ENCODE measurements at places on chromosomes 5 and 9. TPM values are rescaled to one million over a fixed set of nuclear protein-coding genes. Genes with fewer than 3 reads are reported as not detected.
A peak's percentile ranks its signal among the peaks of the same experiment; 100 is the strongest.

Gene CA9
- 3.9 TPM for total RNA-seq

Gene ZNF462
- total RNA-seq = 8.8 TPM

Gene UBAP1
- 26.0 TPM for total RNA-seq

Gene ARHGEF37
- total RNA-seq = 13.4 TPM

Gene SAXO1
- total RNA-seq = 0.11 TPM

Gene BTNL3
- total RNA-seq = not detected

Gene OR1Q1
- not detected for total RNA-seq

Gene GRIN3A
- total RNA-seq = not detected

Gene GFI1B
- total RNA-seq = not detected

Gene LURAP1L
- total RNA-seq = 1.6 TPM

Gene LIFR
- total RNA-seq = 116 TPM

Gene ADAMTS16
- total RNA-seq = 1.6 TPM

DNA sequence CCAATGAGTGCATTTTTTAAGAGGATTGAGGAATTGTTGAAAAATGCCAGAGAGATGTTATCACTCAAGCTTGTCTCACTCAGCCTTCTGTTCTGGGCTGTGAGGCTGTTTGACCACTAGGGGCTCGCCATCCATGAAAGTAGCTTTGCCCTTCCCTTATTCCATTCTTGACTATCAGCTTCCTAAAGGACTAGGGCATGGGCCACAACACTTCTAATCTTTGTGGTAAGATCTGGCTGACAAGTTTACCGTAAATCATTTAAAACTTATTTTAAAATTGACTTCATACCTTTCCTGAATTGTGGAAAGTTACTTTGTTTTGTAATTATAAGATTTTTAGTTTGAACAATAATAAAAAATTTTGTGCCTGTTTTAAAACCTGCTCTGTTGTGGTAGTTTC lies 49.5 kb downstream of the TJP2 start:
- DNase-seq = no peak

DNA sequence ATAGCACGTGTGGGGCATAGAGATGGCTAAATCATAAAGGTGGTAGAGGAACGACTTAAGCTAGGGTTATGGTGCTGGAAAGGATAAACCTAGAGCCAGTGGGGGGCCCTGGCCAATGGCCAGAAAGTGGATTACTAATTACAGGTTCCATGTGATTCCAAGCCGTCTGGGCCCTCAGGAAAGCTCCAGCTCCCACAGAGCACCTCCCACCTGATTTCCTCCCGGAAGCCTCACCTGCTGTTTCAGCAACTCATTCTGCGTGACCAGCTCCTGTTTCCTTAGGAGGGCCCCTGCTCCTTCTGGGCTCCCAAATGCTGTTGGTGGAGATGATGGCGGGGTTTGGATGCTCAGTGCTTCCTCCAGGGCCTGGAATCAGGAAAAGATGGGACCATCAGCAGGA lies 16.2 kb downstream of the GPX3 start:
- DNase-seq = no peak

- DNase-seq = no peak
These were observed 27.6 kb downstream of the KIF4B start for GRCh38 chr5:155040984-155041653.

DNA sequence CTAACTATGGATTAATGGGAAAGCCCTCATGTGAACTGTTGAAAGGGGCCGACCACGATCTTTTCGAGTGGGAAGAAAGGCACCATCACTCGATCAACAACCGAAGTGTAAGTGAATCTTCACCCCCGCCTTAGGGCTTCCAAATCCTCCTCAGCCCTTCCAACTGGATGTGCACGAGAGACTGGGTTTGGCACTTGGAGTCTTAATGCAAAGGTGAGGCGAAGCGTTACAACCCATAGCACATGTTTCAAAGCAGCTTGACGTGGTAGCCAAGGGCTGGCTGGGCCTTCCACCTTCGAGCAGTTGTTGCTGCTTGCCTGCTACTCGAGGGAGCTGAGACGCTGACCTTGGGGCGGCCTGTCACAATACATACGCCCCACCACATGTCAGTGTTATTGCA lies 5.7 kb upstream of the LCN9 start:
- DNase-seq = no peak

DNA sequence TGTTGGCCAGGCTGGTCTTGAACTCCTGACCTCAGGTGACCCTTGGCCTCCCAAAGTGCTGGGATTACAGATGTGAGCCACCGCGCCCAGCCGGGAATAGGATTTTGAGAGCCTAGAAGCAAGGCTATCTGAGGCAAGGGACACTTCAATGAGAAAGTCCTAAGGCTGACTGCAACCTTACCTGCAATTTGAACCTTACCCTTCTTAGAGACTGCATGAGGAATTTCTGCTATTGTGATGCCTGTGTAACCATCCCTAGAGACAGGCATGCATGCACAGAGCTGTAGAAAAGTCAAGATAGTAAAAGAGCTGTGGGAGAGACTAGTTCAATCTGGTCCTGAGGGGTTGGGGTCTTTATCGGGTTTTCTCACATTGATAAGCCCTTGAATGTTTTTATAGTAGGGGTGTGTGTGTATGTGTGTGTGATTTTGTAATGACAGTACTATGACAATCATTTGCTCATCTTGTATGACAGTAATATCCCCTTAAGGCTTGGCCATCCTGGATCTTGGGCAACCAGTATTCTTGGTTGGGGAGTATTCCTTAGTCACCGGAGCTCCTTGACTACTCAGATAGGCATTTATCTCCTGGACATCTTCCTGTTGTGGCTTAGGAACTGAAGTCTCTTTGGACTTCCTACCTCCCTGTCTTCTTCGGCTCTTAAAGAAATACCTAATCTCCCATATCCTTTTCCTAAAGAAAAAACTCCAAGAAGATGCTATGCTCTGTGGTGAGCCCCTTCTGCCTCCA lies 11.2 kb downstream of the DNAJB5 start:
- DNase-seq = no peak

GRCh38 chr9:115213818-115214334 lies 95.9 kb upstream of the TNC start:
- DNase-seq = no peak

- DNase-seq = no peak
These were observed 67.1 kb downstream of the LHX2 start for GRCh38 chr9:124078641-124079040.

DNA sequence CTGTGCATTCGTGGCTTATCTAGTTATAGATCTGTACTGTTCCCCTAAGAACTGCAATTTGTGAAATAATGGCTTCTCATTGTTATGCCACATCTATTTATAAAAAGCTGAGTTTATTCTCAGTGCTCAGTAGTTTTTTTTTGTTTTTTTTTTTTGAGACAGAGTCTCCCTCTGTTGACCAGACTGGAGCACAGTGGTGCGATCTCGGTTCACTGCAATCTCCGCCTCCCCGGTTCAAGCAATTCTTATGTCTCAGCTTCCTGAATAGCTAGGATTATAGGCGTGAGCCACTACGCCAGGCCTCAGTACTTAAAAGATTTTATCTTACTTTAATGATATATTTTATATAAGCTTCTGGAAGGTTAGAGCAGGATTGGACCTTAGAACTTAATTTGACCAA lies 19.0 kb downstream of the SEC61B start:
- no peak for DNase-seq

GRCh38 chr5:164002628-164003027 lies 497.2 kb downstream of the MAT2B start:
- no peak for DNase-seq

DNA sequence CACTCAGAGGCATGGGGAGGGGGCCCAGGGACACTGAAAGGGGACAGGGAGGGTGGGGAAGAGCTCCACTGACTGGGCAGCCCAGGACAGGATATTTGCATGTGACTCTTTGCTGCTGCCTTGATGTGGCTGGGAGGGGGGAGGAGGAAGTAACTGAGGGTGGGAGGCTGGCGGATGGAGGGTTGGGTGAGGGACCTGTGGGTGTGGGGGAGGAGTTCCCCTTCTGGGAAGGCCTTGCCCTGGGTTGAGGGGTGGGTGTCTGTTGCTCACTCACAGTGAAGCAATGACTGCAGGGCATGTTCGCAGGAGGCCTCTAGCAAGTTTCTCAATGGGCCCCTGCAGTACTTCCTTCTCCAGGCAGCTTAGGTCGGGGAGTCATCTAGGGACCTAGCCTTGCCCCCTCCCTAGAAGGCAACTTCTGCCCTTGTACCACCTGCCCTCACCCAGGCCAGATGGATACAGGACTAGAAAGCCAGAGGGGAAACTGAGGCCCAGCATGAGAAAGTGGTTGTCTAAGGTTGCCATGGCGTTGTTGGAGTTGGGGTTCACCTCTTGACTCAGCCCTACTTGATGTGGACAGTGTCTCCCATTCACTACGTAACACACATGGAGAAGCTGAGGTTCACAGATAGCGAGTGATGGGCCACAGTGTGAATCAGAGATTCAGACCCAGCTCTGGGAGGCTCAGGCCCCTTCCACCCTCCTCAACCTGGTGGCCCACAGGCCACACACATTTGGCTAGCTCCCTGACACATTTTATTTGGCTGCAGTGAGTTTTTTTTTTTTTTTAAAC lies 3.0 kb downstream of the GRK6 start:
- peak; percentile 82 for DNase-seq

GRCh38 chr5:172493906-172494305 lies 39.6 kb upstream of the SH3PXD2B start:
- DNase-seq = no peak

DNA sequence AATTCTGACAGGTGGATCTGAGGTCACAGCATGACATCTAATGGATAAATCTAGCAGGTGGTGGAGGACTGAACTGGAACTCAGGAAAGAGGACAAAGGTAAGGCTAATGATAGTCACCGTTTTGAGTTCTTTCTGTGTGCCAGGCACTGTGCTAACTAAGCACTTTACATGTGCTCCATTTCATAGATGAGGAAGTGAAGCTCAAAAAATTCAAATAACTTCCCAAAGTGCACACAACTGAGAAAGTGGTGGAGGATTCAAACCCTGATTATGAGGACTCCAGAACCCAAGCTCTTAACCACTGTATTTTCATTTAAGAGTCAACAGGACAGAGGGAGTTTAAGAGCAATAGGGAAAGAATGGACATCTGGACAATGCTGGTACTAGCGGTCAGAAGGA lies 7.1 kb upstream of the DELE1 start:
- DNase-seq = no peak

- DNase-seq = no peak
These were observed 9.7 kb upstream of the HK3 start for GRCh38 chr5:176908675-176909368.

- no peak for DNase-seq
These were observed 251.5 kb upstream of the TNC start for GRCh38 chr9:115369322-115369957.

GRCh38 chr5:25516141-25516540 lies 871.4 kb upstream of the CDH10 start:
- DNase-seq = no peak

GRCh38 chr9:135372036-135372435 lies 107.5 kb upstream of the PPP1R26 start:
- DNase-seq = no peak

DNA sequence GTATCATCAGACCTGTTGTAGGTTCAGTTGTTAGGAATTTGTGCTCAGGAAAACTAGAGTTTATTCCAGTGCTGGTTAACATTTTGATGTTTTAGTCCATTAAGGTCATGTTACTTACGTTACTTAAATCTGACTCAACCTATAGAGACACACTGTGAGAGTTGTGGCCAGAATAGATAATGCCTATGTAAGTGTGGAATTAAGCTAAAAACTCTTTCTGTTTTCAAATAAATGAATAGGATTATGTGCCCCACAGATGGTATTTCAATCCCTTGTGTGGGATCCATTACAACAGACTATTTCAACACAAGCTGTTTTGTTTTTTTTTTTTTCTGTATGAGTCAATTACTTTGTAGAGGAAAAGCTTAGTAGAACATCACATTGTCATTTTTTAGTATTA lies 68.1 kb downstream of the MEGF10 start:
- DNase-seq = no peak

DNA sequence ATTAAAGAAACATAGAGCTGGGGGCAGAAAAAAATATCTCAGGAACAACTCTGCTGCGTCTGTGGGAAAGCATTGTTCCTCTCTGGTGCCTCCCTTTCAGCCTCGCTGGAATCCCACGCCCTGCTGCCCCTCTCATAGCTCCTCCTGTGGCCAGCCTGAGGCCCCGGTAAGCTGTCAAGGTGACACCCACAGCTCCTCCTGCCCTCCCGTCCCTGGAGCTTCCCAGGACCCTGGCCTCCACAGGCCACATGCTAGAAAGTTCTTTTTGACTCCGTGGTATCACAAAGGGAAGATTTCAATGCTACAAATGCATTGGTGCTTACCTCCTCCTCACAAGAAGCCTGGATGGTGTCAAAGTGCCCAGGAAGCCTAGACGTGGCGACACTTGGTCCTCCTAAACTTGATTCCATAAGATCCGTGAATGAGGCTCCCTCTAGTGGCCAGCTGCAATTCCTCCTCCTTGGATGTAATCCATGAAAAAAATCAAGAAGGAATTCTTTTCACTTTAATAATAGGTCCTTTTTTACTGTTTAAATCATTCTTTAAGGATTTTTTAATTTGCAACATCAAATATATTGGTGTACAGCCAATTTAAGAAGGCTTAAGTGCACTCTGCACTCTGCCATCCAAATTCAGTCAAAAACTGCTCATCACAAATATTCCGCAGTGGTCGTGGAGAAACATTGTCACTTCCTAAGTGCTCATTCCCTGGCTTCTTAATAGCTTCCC lies 104.9 kb downstream of the CFAP90 start:
- peak; percentile 83 for DNase-seq

DNA sequence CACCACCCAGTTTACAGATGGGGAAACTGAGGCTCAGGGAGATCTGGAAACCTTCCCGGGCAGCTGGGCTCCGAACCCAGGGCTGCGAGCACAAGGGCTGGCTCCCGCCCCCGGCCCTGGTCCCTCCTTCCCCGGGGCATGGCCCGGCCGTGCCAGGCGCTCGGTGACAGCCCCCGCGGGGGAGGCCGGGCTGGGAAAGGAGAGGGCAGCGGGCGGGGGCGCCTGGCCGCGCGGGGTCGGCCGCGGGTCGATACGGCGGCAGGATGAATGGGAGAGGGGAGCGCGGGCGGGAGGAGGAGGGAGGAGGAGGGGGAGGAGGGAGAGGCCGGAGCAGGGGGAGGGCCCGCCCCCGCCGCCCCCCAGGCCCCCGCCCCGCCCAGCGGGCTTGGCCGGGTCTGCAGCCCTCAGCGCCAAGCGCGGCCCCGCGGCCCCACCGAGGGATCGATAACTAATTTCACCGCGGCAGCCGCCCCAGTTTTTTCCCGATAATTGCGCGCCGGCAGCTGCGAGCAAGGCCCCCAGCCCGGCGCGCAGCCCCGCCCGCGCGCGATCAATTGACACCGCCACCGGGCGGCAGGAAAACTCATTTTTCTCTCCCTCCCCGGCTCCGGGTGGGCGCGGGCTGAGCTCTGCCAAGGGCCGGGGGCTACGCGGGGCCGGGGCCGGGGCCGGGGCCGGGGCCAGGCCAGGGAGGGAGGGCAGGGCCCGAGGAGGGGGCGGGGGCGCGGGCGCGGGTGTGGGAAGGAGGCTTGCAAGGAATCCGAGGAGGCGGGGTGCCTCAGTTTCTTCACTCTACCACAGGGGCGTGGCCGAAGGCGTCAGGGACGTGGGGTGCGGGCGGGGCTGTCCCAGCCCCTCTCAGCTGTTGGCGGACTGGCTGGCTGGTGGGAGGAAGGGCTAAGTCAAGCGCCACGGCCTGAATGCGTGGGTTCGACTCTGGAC lies 52.1 kb downstream of the C9orf50 start:
- DNase-seq = no peak

Measured in ascending aorta (tissue), 2 donors.